ENCODE measurements at places on chromosomes 12 and 14. TPM values are rescaled to one million over a fixed set of nuclear protein-coding genes. Genes with fewer than 3 reads are reported as not detected.

DNA sequence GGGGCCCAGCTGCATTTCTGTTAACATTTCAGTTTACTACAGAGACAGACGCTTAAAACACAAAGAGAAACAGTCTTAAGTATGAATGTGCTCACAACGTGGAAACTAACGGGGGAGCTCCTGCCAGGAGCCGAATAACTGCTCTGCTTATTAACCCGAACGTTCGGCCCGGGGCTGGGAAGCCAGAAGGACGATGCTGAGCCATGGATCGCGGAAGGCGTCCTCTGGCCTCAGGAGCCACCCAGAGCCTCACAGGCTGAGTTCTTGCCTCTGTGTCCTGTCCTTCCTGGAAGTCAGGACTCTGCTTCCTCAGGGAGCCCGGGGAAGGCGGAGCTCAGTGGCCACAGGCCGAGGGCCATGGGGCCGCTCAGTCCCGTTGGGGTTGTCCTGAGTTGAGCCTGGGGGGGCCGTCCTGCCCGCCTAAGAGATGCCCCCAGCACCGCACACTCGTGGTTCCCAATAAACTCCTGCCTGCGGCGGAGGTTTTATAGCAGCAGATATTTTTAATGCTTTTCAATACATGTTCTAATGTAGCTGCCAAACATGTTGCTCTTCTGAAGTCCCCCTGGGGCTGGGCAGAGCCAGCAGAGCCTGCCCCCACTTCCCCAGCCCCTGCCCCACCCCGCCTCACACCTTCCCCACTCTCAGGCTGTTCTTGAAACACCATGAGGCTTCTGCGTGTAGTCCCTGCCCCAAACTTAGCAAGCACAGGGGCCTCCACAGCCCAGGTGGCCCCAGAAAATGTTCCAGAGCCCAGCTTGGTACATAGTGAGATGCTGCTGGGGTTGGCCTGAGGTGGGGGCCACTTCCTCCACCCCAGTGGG lies 3.4 kb upstream of the TEX22 start:
- DNase-seq: no peak

DNA sequence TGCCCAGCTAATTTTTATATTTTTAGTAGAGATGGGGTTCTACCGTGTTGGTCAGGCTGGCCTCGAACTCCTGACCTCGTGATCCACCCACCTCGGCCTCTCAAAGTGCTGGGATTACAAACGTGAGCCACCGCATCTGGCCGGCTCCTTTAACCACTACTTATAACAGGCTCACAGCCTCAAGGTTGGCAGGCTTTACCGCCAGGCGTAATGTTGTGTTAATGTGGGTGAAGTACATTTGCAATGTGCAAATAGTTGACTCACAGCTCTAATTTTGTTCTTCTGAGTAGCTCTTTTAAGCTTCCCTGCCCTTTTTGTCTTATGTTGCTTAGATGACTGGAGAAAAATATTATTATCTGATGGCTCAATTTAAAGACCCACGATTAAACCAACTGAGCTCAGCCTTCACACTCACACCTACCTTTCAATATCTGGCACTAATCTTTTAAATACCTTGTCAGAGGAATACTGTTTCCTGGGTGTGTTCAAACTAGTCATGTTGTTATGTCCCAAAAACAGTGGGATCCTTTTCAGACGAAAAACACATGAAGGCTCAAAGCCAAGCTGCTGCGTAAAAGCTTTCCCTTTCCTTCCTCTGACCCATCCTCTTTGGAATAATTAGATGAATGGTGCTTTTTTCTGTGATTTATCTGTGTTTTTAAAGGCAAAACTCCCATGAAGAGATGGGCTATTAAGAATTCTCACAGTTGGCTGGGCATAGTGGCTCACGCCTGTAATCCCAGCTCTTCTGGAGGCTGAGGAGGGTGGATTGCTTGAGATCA lies 57.2 kb upstream of the USP44 start:
- peak; percentile 91 for DNase-seq

GRCh38 chr12:80712866-80713265 lies 3.8 kb upstream of the MYF5 start:
- peak; percentile 57 for DNase-seq

DNA sequence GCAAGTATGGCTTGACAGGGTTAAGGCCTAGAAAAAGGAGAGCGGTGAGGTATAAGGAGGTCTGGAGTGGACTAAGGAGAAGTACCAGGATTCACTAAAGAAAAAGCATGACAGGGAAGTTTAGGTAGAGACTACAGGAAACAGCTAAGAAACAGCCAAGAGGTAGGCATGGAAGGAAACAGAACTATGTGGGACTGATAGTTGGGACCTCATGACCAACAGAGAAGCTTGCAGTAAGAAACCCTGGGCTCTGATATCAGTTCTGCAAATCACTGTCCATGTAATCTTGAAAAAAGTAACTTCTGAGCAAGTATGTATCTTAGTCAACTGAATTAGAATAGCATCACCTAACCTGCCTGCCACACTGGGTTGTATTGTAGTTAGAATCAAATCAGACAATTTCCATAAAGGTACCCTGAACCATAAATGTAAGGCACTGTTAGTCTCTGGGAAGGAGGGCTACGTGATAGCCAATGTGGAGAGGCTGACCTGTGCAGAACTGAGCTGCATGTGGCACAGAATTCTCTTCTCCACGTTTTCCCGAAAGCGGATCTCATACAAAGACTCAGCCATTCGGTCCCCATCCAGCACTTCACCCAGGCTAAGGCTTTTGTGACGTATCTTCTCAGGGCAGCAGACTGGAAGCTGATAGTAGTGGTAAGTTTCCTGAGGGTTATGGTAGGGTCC lies 912 bp downstream of the TM9SF1 start:
- no peak for DNase-seq

- no peak for DNase-seq
Observed at GRCh38 chr12:111766608-111767361, at the start of gene ALDH2. TSS of gene ALDH2 (plus strand) at chr12:111766933. CDS start at chr12:111766983, 50 bp downstream.

GRCh38 chr12:108875280-108875679 lies 4.6 kb upstream of the DAO start:
- DNase-seq: no peak

GRCh38 chr12:100293017-100293416 lies 26.0 kb downstream of the SCYL2 start:
- no peak for DNase-seq

The NAA25 gene
- 40.9 TPM for total RNA-seq

The YEATS4 gene
- total RNA-seq: 24.7 TPM

GRCh38 chr14:89973234-89973823 lies 17.6 kb downstream of the TDP1 start:
- peak; percentile 72 for DNase-seq

- no peak for DNase-seq
Observed at GRCh38 chr12:9727813-9728212, 5.1 kb downstream of the CLECL1 start.

DNA sequence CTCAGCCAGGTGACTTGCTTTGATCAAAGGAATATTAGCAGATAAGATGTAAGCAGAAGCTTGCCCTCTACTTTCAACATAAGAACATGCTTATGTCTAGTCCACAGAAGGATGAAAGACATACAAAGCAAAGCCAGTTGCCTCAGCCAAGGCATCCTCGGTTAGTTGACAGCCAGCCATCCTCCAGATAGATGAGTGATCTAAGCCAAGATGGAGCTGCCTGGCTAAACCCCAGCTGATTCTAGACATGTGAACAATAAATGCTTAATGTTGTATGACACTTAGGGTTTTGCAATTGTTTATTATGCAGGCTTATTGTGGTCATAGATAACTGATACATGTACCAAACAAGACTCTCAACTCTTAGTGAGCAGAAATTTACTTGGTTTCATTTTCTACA lies 157.6 kb upstream of the TMTC2 start:
- no peak for DNase-seq

The GLIPR1L2 gene
- total RNA-seq: 0.91 TPM

DNA sequence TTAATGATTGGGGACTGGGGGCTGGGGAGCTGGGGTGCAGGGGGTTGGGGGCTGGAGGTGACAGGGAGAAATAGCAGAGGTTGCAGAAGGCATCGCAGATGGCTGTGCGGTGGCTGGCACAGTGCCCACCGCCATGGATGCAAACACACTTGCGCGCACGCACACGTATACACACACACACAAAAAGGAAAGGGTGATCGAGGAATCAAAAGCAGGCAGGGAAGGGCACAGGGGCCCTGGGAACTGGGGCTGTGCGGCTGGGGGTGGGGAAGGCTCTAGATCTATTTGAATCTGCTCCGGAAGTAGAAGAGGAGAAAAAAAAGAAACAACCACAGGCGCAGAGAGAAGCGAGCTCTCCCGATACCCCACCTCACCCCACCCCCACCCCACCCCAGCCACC lies 39.4 kb downstream of the ZFHX2 start:
- DNase-seq: no peak

Measured in myocyte (in vitro differentiated cells).